Stimulated activated CD4-positive, alpha-beta T cell treated with anti-CD3 and anti-CD28 coated beads, Interleukin-2, amount 100 ng/mL, for 4 hours (primary cell): ENCODE measurements at places on chromosomes 3 and 15.

GRCh38 chr15:60155661-60156060, 151.6 kb downstream of the FOXB1 start:
- DNase-seq, result no peak

DNA sequence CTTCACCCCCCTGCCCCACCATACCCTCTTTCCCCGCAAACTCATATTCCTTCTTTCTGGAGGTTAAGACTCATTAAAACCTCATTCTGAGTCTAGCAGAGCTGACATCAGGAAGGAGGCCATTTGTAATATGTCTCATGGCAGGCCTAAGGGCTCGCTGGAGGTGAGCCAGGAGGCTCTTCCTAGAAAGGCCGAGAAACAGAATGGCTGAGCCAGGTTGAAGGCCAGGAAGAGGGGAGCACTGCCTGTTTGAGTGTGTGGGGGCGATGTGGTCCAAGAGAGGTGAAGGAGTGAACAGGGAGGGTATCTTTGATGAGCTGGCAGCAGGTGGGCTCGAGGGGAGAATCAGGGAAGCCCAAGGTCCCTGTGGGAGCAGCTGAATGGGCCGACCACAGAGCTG, 317.3 kb downstream of the TLE3 start:
- DNase-seq, result no peak

DNA sequence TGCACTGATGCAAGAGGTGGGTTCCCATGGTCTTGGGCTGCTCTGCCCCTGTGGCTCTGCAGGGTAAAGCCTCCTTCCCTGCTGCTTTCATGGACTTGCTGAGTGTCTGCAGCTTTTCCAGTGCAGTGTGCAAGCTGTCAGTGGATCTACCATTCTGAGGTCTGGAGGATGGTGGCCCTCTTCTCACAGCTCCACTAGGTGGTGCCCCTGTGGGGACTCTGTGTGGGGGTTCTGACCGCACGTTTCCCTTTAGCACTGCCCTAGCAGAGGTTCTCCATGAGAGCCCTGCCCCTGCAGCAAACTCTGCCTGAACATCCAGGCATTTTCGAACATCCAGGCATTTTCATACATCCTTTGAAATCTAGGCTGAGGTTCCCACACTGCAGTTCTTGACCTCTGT, 329.8 kb upstream of the NAALADL2 start:
- no peak for DNase-seq

DNA sequence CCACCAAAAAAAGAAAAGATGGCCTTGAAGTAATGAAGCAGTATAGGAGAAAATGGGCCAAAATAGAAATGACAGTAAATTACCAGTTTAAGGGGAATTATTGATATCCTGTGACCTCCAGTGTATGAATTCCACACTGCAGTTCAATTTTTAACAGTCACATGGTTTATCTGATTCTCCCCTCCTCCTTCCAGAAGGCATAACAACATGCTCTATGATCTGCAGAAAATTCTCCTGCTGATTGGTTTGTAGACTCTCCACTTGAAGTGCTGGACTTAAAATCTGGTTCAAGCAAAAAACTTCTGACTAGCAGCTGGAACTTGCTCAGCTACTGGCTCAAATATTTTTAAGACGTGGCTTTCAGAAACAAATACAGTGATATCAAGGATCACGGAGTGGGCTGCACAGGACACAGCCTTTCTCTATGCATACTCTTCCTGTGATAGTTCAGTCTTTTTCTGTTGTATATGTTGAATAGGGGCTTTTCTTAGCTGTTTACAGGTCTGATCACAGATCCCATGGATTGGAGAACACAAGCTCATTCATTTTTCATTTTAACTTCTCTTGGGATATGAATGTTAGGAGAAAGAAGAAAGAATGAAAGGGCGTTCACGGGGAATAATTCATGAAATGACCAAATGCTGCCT, 211.5 kb downstream of the LSAMP start:
- no peak for DNase-seq

DNA sequence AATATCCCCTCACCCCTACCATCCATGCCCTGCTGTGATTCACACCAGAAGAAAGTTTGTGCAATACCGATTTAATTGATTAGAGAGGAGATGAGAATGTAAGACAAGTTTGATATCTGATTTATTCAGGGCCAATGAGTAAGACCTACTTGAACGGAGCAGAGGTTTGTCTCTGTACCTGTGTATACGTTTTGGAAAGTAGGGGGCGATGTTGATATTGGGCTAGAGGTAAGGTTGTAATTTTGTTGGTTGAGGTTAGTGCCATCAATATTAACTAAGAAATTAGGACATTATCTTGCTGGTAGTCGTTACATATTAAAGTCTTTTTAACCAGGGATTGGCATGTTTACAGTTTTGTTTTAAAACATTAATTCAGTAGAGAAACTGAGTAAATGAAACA, 20.5 kb downstream of the EAF2 start:
- no peak for DNase-seq

DNA sequence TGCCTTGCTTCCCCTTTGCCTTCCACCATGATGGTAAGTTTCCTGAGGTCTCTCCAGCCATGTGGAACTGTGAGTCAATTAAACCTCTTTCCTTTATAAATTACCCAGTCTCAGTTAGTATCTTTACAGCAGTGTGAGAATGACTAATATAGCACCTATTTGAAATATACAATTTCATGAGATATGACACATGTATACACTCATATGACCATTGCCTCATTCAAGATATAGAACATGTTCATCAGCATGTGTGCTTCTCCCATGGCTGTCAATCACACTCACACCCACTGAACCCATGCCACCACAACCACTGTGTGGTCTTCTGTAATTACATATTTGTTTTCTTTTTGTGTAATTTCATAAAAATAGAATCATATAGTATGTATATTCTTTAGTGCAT, 599.5 kb upstream of the EPHA6 start:
- DNase-seq, result no peak

DNA sequence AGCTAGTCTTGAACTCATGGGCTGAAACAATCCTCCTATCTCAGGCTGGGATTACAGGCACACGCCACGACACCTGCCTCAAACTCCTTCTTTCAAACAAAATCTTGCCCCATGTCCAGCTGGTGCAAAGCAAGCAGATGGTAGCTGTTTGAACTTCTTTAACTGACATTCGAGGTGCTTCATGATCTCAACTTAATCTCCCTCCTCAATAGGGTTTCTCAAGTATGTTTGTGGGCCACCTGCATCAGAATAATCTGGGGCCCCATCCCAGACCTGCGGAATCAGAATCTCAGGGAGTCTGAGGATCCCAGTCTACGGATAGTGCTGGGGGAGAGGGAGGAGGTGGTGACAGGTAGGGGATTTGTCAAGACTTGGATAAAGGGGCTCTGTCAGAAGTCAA, 20.9 kb upstream of the TRH start:
- DNase-seq, result no peak

DNA sequence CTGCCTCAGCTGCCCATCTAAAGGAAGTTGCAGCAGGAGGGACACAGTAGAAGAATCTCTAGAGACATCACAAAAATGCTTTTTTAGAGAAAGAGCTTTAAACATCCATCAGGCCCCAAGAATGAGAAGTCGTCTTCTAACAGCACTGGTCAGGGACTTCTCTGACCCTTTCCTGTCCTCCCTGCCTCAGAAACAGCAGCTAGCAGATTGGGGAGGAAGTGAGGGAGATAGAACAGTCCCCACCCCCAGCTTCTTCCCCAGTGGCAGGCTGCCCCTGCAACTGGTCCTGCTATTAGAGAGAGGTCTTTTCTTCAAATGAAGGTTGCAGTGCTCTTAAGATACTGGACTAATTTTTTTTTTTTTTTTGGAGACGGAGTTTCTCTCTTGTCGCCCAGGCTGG, 55.1 kb downstream of the PDE8A start:
- DNase-seq, result no peak

DNA sequence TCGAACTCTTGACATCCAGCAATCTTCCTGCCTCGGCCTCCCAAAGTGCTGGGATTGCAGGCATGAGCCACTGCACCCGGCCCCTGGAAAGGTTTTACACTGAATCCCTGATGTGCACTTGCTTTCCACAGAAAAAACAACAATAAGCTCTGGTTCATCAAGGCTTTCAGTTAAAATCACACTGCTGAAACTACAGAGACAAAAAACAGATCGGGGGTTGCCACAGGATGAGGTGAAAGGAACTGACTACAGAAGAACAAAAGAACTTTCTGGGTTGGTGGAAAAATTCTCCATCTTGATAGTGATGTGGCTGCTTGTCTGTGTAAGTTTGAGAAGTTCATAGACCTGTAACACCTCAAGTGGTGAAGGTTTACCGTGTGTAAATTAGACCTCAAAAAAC, 2.9 kb downstream of the RAB43 start:
- DNase-seq, result peak; percentile 23

DNA sequence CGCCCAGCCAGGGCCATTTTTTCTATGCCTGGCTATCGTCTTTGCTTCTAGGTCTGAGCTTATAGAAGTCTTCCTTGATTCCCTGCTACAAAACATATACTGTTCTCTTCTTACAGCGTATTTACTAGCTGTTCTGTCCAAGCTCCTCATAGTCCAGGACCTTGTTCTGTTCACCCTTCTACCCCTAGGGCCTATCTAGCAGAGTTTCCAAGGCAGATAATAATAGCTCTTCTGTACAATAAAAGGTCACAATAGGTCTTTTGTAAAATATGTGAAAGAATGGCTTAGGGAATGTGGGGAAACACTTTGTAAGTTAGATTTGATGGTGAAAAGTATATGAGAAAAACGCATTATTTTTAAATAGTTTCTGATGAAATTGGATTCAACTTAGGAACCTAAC, 158.2 kb downstream of the P3H2 start:
- DNase-seq, result no peak

DNA sequence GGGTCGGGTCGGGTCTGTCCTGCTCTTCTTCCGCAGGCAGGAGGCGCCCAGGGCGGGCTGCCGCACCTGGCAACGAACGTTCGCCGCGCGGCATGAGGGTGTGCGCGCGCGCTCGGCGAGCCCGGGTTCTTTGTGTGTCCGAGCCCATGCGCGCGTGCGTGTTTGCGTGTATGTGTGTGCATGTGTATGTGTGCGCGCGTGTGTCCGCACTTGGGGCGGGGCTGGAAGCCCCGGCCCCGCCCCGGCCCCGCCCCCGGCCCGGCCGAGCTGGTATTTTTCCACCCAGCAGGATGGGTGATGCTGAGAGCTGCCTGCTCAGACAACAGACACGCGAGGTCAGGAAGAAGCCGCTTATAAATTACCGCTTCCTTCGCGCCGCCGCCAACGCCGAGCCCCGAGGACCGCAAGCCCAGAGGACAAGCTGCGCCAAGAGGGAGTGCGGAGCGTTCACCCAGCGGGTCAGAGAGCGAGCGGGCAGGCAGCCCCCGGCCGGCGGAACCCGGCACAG, at the start of gene SLC6A6:
SLC6A6 (plus strand) TSS at position 303 of the 508 bp plus-strand sequence. CDS start 41,029 bp downstream, outside the sequence.
- DNase-seq, result peak; percentile 94

GRCh38 chr15:57144448-57144847, 226.0 kb downstream of the TCF12 start:
- DNase-seq, result no peak

- no peak for DNase-seq
Measured at GRCh38 chr15:78033864-78034263, 43.6 kb downstream of the TBC1D2B start.
